ENCODE measurements at places on chromosomes 7 and 10.

GRCh38 chr10:43260117-43260761 is 6.6 kb downstream of the RASGEF1A start:
- no peak for DNase-seq

- no peak for DNase-seq
Measured at GRCh38 chr10:73219384-73219783, 27.7 kb downstream of the DNAJC9 start.

DNA sequence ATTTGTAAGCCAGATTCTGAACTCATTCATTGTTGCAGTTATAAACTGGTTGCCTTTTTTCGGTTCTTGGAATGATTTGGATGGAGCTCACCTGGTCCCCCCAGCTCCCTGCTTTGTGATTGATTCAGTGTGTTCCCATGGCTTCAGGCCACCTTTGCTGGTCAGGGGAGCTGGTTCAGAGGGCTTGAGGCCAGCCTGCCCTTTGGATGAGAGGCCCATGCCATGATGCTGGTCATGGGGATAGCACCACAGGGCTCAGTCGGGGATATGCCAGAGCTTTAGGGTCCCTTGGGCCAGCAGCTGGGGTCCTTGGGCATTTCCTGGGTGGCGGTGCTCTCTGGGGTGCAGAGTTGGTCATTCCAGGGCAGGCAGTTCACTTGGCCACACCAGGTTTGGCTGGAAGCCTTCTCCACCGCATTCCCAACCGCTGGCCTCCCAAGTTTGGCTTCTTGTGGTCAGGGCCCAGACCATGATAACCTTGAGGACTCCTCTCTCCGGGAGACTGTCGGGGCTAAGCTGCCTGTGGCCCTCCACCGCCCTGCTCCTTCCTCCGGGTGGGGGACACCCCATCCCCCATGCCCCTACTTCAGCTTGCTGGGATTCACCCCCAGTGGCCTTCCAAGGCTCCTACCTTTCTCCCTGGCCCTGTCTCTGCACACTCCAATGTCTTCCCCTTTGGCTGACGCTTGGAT is 65.1 kb downstream of the MGMT start:
- no peak for DNase-seq

- DNase-seq = peak; percentile 5
Measured at GRCh38 chr7:96778263-96778662, 68.6 kb upstream of the SEM1 start.

DNA sequence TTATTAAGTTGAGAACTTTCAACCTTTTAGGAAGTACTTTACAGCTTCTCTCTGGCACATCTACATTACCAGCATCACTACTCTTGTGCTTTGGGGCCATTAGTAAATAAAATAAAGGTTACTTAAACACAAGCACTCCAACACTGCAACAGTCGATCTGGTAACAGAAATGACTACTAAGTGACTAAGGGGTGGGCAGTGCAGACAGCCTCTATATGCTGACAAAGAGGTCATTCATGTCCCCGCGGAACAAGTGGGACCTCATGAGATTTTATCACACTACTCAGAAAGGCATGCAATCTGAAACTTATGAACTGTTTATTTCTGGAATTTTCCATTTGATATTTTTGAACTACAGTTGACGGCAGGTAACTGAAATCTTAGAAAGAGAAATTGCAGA is 111.3 kb upstream of the DNAJB12 start:
- no peak for DNase-seq

DNA sequence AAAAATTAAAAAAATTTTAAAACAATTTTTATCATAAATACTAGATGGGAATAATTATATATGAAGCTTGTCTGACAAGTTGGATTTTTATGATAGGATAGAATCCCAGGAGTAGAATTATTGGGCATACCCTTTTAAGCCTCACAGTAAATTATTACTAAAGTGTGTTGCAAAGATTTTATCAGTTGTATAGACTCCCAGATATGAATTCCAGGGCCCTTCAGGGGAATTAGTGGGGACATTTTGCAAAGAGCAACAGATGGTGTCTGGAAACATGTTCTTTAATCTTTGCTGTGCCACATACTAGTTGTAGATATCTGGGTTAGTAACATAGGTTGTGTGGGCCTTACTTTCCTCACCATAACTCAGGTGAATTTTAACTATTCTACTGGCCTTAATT is 28.7 kb downstream of the ZEB1 start:
- no peak for DNase-seq

GRCh38 chr10:102422545-102423129 is 2.0 kb downstream of the FBXL15 start:
- DNase-seq = no peak

GRCh38 chr7:96728139-96728538 is 18.5 kb upstream of the SEM1 start:
- no peak for DNase-seq

DNA sequence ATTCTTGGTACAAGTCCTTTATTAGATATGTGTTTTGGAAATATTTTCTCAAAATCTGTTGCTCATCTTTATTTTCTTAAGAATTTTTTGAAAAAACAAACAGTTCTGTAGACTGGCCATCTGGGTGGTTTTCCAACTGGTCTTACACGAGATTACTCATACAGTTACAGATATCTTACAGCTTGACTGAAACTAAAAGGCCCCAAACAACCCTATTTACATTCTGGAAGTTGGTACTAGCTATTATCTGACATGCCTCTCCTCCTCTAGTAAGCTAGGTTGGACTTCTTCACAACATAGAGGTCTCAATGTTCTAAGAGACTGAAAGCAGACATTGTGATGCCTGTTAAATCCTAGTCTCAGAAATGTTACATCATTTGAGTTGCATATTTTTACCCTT is 52.0 kb downstream of the ZNF22 start:
- no peak for DNase-seq

- DNase-seq = no peak
Measured at GRCh38 chr10:96211764-96212163, 59.6 kb downstream of the BLNK start.

All from NCI-H1092 treated with DMSO at 0.1 percent for 48 hours (cell line).